ENCODE measurements at places on chromosomes 3 and 15.

GRCh38 chr3:113532698-113533533 lies 561 bp downstream of the SIDT1 start:
- peak; percentile 31 for DNase-seq

DNA sequence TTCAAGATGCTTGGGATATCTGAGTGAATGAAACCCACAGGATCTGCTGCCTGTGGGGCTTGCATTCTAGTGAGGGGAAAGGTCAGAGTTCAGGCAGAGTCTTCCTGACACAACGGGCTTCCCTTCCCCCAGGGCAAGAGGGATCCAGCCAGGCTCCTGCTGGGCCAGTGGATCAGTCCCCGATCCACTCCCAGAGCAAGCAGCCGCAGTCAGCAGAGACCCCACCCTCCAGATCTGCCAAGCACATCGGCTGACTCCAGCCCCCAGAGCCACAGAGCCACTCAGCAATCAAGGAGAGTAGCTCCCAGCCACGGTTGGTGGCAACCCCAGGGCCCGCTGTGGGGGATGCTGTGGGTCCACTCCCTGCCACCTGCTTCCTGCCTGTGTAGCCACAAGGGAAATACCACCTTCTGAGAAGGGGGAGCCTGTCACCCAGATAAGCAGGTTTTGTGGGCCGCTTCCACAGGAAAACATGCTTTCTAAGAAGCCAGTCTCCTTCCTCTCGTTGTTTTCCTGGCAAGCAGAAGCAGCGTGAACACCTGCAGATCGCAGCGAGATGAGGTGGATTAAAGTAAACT lies 44.9 kb downstream of the CPN2 start:
- DNase-seq, result no peak

DNA sequence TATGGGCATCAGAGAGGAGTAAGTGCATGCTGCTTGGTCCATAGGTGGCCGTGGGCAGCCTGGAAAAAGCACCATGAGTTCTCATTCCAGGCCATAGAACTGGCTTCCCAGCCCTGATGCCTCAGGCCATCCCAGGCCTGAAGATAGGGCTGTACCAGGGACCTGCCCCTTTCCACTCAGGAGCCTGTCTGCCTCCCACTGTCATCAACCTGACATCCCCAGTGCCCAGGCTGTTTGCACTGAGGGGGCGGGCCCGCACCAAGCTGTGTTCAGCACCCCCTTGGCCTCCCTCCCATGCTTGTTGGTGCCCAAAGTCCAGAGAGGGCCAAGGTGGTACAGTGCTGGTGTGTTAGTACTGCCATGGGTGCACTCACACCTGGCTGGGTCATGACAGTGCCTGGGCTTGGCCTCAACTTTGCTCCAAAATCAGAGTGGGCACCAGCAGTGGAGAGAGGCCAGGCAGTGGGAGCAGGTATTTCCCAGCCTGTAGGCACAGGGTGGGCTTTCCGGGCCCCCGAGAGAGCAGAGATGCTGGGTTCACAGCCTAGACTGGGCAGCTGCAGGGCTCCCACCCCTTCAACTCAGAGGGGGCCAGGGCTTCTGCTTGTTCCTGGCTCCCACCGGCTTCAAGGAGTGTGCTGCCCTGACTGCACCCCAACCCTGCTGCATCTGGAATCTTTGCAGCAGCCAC lies 556.1 kb downstream of the SI start:
- DNase-seq, result no peak

DNA sequence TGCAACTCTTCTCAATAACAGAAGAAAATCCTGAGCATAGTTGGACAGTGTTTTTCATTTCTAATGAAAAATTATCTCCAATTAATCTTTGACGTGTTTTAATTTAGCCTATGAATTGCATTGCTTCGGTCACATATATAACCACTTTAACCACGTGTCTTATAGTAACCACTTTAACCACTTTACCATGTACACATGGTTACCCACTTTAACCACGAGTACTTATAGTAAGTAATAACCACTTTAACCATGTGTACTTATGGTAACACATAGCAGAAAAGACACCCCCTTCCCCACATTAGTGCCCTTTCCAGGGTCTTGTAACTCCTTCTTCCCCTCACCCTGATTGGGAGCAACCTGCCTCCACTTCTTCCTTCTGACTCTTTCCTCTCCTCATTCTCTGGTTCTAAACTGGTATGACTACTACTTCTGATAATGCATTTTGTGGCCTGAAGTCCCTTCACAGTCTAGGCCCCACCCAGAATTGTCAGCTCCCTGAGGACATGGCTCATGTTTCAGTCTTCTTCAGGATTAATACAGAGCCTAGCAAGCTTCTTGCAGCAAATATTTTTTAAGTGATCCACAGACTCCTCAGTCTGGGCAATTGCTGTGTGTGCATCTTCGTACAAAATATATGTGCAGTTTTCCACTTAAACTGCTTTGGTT lies 25.0 kb downstream of the SLC7A14 start:
- DNase-seq, result no peak

- no peak for DNase-seq
These were observed 87.3 kb downstream of the TFG start for GRCh38 chr3:100796556-100796955.

GRCh38 chr3:160225176-160226025 lies at the start of gene C3orf80:
TSS of gene C3orf80 (plus strand) at chr3:160225422. CDS start at chr3:160225636, 214 bp downstream.
- DNase-seq, result no peak

- no peak for DNase-seq
These were observed 125.0 kb upstream of the MEF2A start for GRCh38 chr15:99440551-99441443.

DNA sequence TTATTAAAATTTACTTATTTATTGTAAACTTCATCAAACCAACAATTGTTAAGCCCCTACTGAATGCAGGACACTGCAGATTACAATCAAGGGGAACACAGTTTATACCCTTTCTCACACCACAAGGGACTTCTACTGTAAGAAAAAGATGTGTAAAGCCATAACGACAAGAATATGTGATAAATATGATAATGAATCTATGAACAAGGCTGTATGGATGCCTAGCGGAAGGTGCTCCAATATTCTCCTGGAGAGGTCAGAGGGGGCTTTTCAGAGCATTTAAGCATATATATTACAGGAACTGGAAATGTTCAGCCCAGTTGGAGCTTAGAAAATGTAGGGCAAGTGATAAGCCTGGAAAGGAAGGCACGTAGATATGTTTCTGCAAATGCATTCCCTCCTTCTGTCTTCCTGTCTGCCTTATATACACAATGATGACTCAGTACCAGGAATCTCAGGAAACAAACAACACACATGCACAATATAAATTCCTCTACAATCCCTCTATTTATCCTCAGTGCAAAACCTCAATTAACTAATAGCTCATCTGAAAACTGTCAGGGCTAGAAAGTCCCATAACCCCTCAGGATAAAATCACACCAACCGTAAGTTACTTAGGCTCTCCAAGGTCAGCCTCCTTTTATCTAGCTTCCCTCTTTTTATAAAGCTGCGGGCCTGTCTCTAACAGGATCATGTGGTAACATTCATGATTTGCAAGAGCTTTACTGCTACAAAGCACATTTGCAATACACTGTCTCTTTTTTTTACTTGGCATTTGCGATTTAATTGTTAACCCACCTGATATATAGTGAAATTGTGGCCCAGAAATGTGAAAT lies 393.1 kb downstream of the LPP start:
- no peak for DNase-seq

- DNase-seq, result no peak
These were observed 550 bp downstream of the RPP25 start for GRCh38 chr15:74955796-74956647.

DNA sequence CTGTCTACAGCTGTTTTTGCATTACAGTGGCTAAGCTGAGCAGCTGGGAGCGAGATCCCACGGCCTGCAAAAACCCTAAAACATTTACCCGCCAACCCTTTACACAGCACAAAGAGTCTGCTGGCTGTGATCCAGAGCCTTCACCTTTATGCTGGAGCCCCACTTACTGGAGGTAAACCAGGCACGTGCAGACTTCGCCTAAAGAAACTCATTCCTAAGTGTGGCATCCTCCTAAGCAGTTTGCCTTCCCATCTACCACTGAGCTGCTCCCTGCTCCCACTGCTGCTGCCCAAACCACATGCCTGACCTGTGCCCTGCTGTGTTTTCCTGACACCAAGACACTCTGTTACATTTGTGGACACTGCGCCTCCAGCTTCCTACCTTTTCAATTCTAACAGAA lies 53.0 kb downstream of the CHSY1 start:
- no peak for DNase-seq

- DNase-seq, result no peak
These were observed 58.0 kb upstream of the ULK4 start for GRCh38 chr3:42019953-42020260.

DNA sequence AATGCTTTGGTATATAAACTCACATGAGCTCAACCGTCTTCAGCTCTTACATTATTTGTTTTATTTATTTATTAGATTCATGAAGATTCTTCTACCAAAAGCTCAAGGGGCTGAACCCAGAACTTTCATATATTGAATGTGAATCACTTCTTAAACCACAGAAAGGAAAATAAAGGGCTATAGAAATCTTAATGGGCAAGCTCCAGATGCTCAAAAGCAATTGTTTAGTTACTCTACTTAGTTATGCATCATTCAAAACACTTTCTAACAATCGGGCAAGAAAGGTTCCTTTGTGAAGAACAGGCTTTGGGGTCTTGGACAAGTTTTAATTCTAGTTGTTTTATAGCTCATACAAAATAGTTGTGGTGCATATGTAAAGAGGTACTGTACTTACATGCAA lies 380.2 kb downstream of the TIGIT start:
- DNase-seq, result no peak

Data from stimulated activated CD8-positive, alpha-beta memory T cell treated with anti-CD3 and anti-CD28 coated beads, Interleukin-4, amount 100 ng/mL, for 1 hour (primary cell).